ENCODE measurements at places on chromosomes 1 and 21.

GRCh38 chr1:187275346-187275745 lies 446.6 kb downstream of the PLA2G4A start:
- no peak for DNase-seq

DNA sequence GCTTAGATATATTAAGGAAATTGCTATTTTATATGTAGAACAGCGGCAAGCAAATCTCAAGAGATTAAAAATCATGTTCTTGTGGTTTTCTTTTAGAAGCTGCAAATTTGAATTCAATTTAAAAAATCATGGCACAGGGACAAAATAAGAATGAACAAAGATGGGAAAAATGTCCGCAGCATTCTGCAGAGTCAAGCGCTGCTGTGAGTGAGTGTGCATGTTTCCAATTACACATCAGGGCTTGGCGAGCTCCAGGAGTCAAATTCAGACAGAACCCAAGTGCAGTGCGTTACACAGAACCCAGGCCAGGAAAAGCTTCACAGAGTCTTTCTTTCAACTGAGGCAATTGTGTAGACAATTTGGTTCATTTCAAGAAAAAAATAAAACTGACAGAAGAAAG lies 33.3 kb upstream of the ERG start:
- DNase-seq = no peak

DNA sequence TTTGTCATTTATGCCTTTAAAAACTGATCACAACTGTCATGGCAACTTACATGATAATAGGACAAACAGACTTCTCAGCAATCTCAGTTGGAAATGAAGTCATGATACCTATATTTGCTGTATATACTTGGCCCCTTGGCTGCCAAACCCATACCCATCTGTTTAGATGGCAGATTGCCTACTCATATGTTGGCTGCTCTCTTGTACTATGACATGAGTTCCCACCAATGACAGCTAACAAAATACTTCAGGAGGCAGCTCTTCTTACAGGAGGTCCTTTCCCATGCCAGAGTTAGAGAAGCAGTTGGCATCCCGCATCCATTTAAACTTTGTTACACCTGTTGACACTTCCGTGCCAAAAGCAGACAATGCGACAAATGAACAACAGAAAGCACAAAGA lies 603.1 kb upstream of the ADGRL2 start:
- no peak for DNase-seq

- no peak for DNase-seq
Observed at GRCh38 chr1:109528712-109529111, 11.0 kb upstream of the GPR61 start.

DNA sequence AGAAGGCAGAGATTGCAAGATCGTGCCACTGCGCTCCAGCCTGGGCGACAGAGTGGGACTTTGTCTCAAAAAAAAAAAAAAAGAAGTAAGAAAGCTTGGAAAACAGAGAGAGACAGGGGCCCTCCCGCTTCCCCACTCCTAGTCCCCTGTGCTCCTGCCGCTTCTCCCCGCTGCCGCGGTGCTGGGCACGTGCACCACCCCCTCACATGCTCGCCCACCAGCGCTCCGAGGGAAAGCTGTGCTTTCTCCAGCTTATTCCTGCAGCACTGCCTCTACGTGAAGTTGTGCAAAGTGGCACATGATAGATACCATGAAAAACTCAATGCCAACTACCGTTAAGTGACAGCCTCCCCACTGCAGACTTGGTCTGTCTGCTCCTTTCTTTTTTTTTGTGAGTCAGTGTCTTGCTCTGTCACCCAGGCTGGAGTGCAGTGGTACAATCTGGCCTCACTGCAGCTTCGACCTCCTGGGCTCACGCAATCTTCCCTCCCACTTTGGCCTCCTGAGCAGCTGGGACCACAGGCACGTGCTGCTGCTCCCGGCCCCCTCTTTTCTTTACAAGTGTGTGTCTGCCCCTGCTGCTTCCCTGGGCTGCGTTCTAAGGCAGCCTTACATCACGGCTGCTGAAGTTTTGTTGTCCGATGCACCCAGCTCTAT lies 15.4 kb downstream of the SLX9 start:
- no peak for DNase-seq

DNA sequence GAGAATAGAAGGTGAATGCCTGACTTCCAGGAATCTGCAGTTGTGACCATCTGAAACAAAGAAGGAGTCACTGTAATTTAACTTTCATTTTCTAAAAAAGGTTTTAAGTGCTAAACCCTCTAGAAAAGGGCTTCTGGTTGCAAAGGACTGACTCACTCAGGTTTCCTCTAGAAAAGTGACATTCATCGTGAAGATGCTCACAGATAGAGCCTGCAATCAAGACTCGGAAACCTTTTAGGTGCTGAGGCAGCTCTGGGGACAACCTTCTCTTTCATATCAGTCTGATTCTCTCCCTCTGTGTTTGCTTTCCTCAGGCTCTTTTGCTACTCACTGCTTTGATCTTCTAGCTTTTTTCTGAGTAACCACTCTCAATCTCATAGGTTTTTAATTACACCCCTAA lies 8.2 kb downstream of the BCL9 start:
- no peak for DNase-seq

DNA sequence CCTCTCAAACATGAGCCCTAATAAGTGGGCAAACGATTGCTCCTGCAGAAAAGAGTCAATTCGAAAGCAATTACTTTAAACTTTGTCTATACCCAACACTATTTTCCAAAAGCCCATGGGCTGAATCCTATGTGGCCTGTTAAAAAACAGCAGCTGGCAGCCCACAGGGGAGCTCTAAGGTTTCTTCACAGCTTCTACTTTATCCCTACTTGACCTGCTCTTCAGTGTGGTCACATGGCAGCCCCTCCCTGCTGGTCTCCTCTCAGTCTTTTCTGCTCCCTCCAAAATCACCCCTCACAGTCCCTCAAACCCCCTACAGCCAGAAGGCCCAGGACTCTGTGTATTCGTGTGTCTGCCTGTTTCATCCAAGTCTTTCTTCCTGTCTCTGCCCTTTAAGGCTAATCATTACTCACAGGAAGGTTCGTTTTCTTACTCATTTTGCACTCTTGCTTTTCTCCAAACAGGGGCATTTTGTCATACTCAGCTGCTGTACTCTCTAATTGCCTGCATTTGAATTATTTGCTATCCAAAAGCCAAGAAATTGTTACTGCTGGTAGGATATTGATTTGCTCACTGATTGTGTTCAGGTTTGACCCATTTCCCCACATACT lies 62.4 kb upstream of the FAM3B start:
- DNase-seq = no peak

DNA sequence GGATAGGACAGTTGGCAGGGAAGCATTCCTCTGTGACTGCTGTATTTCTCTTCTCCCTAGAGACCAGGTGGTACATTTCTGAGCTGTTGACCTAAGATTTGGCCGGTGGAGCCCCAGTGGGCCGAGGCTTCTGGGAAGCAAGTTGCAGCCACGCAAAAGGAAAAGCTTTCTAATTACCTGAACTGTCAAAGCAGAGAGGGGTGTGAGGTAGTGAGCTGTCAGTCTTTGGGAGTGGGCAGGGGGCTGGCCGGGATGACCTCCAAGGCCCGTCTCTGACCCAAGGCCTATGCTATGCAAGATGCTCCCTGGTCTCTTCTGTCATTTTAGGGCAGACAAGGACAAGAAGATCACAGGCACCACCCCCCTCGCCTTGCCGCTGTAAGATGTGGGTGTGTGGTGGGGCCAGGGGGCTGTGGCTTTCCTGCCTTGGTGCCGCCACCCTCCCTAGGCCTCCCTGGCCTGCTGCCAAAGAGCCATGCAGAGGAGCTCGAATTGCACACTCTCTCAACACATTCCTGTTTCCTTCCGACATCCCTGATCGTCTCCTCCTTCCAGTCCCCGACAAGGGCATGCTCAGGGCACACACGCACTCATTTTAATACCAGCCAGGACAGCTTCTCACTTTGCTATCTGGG lies 7.7 kb downstream of the PADI1 start:
- DNase-seq = no peak

GRCh38 chr1:225137976-225138375 lies 208.5 kb downstream of the DNAH14 start:
- DNase-seq = no peak

- DNase-seq = no peak
Observed at GRCh38 chr1:111754984-111755330, 744 bp upstream of the DDX20 start.

DNA sequence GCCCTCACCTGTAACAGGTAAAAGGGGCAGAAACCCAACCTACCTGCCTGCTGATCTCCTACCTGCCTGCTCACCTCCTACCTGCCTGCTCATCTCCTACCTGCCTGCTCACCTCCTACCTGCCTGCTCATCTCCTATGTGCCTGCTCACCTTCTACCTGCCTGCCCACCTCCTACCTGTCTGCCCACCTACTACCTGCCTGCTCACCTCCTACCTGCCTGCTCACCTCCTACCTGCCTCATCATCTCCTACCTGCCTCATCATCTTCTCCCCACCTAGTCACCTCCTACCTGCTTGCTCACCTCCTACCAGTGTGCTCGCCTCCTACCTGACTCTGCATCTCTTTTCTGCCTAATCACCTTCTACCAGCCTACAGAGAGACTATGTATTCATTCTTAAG lies 452.9 kb downstream of the MATN1 start:
- DNase-seq = no peak

DNA sequence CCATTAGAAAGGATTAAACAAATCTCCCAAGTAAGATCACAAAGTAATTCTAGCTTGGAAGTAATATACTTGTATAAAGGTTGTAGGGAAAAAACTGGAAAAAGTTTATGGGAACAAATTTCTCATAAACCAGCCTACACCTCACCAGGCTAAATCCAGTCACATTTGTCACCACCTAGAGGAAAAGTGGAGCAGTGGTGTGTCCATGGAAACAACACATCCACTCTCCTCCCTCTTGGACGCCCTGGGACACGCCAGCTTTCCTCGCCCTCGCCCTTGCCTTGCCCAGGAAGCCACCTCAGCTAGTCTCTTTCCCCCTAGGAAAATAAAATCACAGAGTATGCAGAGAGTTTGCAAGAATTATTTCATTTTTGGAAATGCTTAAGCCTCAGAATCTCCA lies 2.2 kb downstream of the PALMD start:
- DNase-seq = no peak

DNA sequence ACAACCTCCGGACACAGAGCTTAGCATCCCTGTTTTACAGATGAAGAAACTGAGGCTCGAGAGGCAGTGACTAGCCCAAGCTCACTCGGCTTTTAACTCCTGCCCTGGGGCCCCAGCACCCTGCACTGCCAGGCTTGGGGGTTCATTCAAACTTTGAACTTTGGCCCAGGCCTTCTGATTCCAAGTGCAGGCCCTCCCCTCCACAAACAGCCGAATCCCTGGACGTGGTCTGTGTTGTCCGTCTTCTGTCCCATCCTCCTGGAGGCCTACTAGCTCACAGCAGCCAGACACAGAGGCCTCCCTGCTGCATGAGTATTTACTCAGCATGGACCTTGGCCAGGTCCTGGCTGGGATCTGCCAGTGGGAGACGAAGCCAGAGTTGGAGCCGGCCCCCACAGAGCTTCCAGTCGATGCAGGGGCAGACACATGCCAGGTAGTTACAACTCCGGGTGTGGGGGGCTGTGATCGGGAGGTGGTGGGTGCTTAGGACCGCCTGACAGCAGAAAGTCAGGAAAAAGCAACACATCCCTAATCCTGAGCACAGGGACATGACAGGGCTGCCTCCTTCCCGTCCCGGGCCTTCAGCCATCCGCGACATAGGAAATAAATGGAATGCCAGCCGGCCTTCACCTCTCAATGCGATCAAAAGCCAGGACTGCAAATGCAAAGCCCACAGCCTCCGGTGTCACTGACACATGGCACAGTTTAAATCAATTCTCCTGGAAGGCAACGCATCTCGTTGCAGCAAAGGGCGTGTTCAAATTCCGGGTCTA lies 7.4 kb downstream of the IFFO2 start:
- DNase-seq = no peak

- no peak for DNase-seq
Observed at GRCh38 chr1:84968101-84968500, 28.8 kb downstream of the MCOLN2 start.

- DNase-seq = no peak
Observed at GRCh38 chr1:162946701-162947100, 85.7 kb upstream of the CCDC190 start.

DNA sequence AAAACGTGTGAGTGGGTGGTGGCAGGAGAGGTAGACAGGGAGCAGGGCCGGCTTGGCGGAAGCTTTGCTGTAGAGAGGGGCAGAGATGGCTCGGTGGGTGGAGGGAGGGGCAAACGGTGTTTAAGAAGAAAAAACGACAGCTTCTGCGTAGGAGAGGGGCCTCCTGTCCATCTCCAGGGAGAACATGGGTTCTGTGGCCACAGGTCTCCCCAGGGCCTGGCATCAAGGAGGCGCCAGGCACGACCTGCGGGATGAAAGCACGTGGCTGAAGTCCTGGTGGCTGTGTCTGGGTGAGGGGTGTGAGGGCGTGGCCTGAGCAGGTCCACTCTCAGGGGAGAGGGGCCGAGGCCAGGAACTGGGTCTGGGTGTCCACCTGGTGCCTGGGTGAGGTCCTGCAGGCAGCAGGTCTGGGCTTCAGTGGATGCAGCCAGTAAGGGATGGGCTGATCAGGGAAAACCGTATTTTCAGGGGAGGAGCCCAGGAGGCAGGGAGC lies 940 bp upstream of the PRKCZ start:
- no peak for DNase-seq

DNA sequence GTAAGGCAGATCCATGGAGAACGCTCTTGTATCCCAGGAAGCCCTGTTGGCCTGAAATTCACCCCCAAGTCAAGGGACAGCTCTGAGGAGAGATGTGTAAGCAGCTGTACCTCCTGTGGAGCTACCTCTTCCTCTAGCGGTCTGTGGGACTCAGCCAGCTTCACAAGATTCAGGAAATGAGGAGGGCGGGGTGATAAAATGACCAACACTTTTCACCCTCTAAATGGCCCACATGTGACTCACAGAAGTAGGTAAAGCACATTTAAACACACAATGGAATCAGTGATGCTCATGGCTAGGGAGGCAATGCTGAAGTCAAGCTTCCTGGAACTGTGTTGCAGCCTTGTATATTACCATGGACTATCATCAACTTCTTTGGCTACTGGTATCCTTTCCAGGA lies at the start of gene SH2D1B:
Gene SH2D1B, minus strand, starts transcription at position 135 of the 400 bp plus-strand sequence. Its CDS starts 120 bp downstream, at position 15.
- DNase-seq = no peak

DNA sequence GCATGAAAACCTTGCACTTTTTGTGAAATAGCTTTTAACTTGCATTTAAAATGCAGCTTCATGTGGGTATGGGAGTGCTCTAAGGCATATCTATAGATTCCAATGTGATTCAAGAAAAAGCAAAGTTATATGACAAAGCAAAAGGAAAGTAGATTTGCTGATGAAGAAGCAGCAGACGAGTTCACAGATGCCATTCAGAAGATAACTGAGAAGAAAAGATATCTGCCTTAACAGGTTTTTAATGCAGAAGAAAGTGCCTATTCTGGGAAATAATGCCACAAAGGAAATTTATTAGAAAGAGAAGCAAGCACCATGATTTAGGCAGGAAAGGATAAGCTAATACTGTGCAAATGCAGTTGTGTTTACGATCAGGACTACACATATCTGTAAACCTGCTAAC lies 68.1 kb downstream of the PHTF1 start:
- DNase-seq = no peak

DNA sequence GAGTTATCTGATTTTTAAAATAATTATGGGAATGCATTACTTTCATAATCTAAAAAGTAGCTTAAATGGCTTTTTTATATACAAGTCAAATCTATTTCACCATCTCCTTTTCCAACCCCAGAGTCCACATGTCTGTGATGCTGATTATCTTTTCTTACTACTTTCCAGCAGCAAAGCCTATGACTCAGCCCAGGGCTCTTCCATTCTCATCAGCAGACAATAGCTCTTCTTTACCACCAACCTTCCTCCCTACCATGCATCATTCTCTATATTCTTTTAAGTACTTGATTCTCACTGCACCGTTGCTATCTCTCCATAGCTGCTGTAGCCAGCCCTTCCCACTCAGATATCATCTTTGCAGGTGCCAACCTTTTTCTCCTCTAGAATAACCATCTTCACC lies 61.3 kb downstream of the OVGP1 start:
- DNase-seq = no peak

GRCh38 chr1:68384321-68384813 lies 65.4 kb downstream of the RPE65 start:
- no peak for DNase-seq

Data from GM13976 (cell line).